ENCODE measurements at places on chromosomes 1 and 21.

- peak; percentile 50 for DNase-seq
Observed at GRCh38 chr1:240149484-240150094, 57.9 kb downstream of the FMN2 start.

- DNase-seq, result peak; percentile 72
Observed at GRCh38 chr1:59506952-59507351, 210.1 kb downstream of the FGGY start.

- no peak for DNase-seq
Observed at GRCh38 chr1:232577772-232578171, 52.2 kb downstream of the SIPA1L2 start.

GRCh38 chr1:208433086-208433485 is 188.9 kb upstream of the PLXNA2 start:
- no peak for DNase-seq

- DNase-seq, result peak; percentile 90
Observed at GRCh38 chr21:32597205-32597604, 11.9 kb upstream of the TCP10L start.

- peak; percentile 58 for DNase-seq
Observed at GRCh38 chr1:109595531-109595930, 23.9 kb downstream of the GNAT2 start.

DNA sequence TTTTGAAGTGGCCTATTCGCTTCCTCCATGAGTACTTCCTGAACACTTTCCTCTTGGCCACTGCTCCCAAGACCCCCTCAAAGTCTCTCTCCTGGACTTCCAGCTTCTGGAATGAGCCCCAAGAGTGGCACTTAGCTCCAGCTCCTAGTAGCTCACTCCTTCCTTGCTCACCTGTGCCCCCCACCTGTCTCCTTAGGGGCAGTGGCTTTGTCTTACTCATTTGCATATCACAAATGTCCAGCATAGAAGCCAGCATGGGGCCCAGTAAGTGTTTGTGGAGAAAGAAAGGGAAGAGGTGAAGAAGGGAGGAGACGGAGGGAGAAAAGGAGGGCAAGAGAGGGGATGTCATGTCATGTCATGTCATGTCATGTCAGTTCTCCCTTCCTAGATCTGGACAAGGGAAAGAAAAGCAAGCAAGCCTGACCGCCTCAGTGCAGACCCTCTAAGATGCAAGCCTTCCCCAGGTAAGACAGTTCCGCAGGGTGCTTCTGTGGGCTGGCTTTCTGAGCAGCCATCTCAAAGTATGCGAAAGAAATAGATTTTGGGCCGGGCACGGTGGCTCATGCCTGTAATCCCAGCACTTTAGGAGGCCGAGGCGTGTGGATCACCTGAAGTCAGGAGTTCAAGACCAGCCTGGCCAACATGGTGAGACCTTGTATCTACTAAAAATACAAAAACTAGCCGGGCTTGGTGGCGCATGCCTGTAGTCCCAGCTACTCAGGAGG is 6.9 kb upstream of the MX1 start:
- DNase-seq, result no peak

GRCh38 chr21:28256420-28256831 is 736.3 kb downstream of the LTN1 start:
- DNase-seq, result peak; percentile 4

DNA sequence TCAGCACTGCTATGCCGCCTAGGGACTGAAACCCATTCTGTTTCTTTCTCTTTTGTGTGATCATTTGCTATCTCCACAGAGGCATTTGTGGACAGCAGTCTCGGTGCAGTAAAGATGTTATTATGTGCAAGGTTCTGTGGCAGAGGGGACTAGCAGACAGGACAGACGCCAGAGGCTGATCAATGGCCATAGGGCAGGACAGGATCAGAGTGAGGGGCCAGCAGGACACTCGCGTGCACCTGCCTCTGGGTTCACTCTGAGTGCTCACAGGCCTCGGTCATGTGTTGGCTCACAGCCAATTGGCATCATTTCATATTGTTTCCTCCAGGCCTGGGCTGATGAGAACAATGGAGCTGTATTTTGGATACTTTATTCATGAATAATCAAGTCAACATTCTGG is 212.6 kb downstream of the TGFB2 start:
- no peak for DNase-seq

DNA sequence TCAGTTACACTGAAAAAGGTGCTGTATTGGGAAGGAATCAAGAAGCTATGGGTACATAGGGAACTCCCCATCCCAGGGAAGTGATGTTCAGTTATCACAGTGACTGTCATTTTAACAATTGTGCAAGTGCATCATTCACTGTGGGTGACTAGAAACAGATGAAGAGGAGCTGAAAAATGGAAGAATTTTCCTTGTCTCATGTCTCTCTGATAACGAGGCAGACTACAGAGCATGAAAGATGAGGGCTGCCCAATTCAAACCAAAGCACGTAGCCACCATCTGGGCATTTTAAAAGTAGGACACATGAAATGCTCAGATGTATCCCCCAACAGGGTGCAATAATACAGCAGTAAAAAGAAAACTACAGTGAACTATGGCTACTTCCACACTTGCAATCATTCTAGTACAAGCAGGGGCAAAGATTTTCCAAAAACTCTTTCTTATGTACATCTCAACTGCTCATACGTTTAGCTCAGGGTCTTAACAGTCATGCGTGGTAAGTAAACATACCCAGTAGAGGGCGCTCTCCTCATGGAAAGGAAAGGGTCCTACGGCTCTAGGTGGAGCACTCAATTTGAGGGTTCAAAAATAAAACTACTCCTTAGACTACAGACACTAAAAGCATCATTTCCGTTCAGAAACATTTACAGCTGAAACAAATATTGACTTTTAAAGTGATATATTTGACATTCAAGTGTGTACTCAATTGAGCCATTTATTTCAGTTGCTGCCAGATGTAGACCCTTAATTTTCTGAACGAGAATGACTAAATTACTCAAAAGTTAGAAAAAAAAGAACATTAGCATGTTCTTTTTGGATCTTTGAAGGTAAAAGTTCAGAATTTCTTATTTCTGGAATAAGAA is 143.2 kb downstream of the KCTD3 start:
- peak; percentile 74 for DNase-seq

- no peak for DNase-seq
Observed at GRCh38 chr1:119767486-119767885, 1.2 kb downstream of the HMGCS2 start.

DNA sequence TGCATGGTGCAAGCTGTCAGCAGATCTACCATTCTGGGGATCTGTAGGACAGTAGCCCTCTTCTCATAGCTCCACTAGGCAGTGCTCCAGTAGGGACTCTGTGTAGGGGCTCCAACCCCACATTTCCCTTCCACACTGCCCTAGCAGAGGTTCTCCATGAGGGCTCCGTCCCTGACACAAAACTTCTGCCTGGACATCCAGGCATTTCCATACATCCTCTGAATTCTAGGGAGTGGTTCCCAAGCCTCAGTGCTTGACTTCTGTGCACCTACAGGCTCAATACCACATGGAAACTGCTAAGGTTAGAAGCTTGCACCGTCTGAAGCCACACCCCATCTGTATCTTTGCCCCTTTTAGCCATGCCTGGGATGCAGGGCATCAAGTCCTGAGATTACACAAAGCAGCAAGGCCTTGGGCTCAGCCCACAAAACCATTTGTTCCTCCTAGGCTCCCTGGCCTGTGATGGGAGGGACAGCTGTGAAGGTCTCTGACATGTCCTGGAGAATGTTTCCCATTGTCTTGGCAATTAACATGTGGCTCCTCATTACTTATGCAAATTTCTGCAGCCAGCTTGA is 117.0 kb upstream of the NFIA start:
- no peak for DNase-seq

DNA sequence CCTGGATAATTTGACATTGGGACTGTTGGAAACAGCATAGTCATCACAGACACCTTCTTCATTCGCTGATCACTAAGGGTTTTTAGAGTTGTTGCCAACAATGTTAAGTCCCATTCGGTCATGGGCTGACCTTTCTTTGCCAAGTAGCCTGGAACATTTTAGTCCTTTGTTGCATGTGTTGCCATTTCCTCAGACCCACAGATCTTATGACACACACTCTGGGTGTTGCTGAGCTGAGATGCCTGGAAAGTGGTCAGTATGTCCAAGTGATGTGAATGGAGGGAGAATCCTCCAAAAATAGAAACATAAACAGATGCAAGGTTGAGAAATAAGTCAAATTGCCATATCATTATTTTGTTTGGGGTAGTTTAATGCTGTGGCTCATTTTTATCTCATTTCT is 61.5 kb upstream of the GJA5 start:
- no peak for DNase-seq

- DNase-seq, result no peak
Observed at GRCh38 chr1:195915826-195916225, 692.4 kb downstream of the KCNT2 start.

DNA sequence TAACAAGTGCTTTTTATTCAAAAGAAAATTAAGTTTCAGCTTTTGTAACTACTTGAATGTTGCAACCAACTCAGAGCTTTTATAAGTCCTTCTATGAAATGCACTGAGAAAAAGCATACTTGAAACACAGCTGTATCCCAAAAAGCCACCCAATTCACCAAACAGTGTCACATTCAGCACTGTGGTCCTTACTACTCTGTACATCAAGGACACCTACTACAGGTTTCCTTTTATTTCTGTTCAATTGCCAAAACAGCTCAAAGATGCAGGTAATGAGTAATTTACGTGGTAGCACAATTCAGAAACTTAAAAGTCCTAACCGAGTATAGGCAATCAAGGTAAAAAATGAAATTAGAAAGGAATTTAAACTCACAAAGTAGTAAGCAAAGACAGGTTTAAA is 2.5 kb downstream of the EIF4G3 start:
- DNase-seq, result no peak

DNA sequence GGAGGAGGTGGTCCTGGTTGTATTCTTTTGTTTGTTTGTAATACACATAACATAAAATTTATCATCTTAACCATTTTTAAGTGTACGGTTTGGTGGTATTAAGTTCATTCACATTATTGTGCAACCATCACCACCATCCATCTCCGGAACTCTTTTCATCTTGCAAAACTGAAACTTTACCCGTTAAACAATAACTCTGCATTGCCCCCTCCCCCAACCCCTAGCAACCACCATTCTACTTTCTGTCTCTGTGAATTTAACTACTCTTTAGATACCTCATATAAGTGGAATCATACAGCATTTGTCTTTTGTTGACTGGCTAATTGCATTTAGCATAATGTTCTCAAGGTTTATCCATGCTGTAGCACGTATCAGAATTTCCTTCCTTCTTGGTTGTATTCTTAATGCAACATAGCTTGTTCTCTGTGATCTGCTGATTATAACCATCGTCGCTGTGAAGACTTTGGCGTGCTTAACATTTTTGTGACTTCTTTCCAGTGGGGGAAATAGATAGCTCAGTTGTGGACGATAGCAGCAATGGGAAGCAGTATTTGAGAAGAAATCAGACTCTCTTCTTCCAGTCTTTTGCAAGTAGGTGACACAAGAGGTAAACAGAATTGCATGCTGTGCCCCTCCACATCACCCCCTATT is 117.5 kb upstream of the HOOK1 start:
- DNase-seq, result no peak

DNA sequence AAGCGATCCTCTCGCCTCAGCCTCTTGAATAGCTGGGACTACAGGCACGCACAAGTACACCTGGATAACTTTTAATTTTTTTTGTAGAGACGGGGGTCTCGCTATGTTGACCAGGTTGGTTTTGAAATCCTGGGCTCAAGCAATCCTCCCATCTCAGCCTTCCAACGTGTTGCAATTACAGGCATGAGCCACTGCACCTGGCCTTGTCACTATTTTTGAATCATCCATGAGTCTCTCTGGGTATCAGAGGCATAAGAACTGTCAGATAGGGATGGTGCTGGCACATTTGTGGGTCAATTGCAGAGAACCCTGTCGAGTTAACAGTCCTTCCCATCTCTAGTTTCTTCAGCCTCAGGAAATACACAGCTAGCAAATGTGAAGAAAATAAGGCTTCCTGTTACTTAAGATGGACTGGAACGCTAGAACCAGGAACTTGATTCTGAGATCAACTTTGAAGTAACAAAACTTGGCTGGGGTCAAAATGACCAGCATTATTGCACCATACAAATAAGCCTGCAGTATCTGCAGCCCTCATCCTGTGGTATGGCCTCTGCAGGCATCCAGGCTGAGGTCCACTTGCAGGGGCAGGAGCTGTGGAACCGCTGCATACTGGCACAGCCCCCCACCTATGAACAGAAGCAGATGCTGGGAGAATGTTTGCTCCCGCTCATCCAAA is 124.3 kb upstream of the GADD45A start:
- no peak for DNase-seq

DNA sequence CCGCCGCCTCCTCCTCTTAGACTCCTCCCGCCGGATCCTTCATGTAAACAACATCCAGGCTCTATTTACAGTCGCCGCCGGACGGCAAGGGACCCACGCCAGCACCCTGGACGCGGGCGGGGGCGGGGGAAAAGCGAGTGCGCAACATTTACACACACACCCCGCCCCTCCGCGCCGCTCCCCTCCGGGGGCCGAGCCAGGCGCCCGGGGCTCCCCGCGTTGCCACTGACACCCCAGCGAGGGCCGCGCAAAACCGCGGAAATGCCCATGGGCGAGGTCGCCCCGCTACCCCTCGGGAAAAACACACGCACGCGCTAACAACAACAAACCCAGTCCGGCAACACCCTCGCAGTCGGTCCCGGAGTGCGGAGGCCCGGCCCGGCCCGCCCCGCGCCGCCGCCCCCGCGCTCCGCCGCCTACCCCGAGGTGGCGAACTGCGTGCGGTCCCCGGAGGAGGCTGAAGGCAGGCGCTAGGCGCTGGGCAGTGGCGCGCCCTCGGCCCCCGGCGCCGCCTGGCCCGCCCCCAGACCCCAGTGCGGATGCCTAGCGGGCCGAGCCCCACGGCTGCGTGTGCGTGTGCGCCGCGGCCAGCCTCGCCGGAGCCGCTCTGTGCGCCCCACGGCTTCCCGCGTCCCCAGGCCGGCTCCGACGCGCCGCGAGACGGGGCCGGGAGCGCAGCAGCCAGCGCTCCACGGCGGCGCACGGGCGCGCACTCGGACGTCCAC is 81.1 kb upstream of the AK4 start:
- peak; percentile 79 for DNase-seq

DNA sequence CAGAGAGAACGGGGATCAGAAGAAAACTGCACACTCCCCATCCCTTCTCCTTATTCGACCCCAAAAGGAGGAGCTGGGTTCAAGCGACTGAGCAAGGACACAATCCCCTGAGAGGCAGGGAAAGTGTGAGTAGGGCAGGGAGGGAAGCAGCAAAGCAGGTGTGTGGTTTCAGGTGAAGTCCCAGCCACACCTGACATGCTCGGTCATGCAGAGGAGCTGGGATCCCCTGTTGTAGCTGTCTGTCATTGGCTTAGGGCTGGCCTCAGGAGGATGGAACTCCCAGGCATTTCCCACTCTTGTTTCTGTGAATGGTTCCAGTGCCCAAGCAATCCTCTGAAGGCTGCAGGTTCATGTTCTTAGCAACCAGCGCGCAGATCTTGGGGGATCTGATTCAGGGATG is 150.7 kb downstream of the DSCAM start:
- DNase-seq, result no peak
